CMK (cell line): ENCODE measurements at places on chromosomes 1 and 21.
A peak's percentile ranks its signal among the peaks of the same experiment; 100 is the strongest.

DNA sequence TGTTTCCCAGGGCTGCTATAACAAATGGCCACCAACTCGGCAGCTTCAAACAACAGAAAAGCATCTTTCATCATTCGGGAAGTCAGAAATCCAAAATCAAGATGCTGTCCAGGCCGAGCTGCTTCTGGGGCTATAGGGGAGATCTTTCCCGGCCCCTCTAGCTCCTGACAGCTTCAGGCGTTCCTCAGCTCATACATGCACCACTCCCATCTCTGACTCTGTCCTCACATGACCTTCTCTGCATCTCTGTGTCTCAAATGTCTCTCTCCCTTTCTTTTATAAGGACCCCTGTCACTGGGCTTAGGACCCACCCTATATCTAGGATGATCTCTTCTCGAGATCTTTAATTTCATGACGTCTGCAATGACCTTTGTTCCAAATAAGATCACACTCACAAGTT, 13.8 kb upstream of the NPPB start:
- DNase-seq, result no peak

- no peak for DNase-seq
Measured at GRCh38 chr1:82329226-82329625, 528.5 kb downstream of the ADGRL2 start.

GRCh38 chr1:154726443-154726842, 118.5 kb upstream of the ADAR start:
- DNase-seq, result no peak

DNA sequence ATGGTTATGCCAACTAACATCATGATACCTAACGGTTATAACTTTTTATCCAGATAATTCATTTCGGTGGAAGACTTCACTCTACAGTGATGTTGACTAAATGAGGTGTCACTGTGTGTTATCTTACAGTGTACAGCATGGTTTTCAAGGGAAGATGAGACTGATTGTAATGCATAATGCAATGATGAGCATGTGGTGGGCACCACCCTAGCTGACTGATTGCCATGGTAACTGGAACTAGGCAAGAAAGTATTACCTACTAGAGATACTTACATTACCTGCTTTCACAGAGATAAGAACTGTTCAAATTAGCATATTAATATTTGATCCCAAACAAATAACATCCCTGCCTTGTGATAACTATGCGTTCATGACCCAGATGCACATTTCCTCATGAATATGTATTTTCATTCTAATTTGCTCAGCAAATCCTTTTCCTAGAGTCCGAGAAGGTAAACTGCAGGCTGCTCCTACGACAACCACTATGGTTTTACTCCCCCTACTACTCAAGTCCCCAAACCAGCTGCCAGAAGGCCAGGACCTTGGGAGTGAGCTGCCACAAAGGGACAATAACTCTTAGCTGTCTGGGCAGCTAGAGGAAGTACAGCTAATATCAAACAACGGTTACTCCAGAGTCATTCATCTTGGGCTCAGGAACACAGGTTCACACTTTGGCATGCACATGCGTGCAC, 29.2 kb downstream of the TRABD2B start:
- DNase-seq, result no peak

DNA sequence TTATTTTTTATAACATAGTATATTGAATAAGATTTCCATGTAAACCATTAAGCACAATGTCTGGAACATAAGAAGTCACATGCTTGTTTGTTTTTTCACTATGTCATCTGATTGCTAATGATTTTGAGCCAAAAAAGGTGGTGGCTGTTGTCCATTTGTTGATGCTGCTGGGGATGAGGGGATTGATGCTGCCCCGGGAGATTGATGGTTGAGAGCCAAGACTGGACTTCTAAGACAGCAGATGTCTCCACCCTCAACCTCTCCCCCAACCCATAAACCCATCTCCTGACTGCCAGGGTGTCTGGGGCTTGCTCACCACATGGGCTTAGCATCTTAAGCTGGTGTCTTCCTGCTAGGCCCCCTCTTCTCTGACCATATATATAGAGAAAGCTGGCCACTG, 35.8 kb upstream of the CD34 start:
- no peak for DNase-seq

GRCh38 chr1:230301822-230302221, 124.3 kb downstream of the PGBD5 start:
- DNase-seq, result no peak

DNA sequence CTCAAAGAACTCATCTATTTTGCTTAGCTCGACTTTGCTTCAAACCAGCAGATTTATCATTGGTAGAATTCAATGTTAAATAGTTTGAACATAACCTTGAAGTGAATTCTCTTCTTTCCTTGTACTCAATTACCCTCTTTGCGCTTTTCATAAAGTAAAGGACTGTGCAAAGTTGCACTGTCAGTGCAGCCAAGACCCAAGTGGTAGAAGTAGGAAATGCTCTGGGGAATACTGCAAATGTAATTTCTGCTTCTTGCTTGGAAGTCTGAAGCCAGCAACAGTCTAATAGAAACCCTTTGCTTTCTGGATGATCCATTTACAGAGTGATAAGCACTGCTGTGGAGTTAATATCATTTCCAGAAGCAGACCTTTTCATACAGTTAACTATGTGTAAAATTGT, 936.7 kb upstream of the TMPRSS15 start:
- DNase-seq, result no peak

DNA sequence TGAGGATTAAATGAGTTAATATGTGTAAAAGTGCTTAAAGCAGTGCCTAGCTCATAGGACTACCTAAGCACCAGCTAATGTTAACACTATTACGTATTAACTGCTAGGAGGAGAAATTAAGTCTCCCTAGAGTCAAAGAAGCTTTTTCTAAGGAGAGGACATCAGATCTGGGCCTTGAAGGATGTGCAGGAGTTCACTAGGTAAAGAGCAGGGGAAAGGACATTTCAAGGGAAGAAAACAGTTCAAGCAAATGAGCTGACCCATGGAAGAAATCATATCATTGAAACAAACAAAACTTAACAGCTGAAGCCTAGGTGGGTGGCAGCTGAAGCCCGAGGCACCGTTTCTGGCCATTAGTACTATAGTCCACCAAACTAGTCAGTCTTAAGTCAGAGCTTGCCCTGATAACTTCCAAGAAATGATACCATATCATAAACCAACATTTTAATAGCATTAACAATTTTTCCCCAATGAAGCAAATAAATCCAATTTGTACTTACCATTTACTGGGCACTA, 46.7 kb downstream of the TRIT1 start:
- DNase-seq, result no peak

GRCh38 chr1:244964112-244964971, 100.0 kb upstream of the HNRNPU start:
- DNase-seq, result no peak

DNA sequence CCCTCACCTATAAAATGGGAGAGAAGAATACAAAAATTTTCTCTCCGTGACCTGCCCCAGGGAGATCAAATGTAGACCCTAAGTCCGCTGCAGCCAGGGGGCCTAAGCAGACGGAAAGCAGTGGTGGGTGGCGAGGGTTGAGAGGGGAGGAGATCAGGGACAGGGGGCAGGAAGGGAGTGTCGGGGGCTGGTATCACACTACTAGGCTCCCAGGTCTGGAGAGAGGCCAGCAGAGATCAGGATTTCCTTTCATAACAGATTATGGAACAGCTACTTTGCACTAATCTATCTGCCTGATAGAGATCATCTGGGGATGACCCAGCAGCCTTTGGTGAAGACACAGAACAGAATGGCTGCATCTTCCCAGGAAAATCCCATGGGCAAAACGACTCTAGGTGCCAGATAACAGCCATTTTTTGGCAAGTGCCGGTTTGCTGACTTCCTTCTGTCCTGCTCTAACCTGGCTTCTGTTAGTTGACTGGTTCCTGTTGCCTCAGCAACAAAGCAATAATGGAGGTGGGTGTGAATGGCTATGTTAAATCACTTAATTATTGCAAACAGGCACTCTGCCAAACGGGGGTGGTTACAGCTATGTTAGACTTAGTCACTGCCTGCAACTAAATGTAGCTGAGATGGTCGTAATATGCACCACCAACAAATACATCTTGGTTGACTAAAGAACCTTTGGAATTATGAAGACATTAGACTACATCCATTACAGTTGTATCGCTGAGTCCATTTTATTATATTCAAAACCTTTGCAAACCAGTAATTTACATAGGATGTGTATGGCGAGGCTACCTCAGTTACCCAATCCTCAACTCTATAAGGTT, 30.0 kb upstream of the EPS8L3 start:
- DNase-seq, result no peak

DNA sequence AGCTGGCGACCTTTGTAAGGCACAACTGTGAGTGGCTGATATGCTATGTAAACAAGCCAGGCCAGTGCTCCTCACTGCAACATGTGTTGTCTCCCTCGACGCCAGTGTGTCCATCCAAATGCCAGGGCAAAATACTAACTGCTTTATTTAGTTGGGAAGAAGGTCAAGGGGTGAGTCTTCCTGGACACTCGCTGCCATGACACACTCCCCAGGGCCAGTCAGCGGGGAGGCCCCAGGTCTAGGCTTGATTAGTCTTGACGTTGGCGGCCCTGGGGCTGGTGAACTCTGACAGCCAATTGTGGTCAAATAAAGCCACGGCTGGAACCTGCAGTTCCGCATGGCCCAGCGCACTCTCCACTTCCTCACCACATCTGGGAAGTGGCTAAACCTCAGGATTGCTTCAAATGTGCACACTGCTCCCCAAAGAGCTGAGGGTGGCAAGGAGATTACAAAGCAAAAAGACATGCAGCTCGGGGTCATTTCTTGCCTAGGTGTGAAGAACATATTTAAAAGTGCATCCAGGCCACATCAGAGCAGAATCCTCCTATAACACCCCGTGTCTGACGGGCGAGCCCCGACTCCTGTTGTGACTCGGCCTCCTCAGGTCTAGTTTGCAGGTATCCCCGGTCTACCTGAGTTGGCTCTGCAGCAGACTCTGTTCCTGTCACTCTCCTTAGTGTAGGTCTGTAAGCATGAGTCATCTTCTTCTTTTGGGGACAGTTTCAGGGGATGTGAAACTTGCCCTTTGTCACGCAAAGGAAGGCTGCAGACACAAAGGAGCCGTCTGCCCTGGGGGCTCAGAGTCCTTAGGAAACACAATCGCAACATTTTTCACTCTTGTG, 183.5 kb downstream of the RUNX1 start:
- DNase-seq, result peak; percentile 61

GRCh38 chr1:218247339-218247738, 37.8 kb upstream of the RRP15 start:
- no peak for DNase-seq

GRCh38 chr1:148318123-148318903, 164.8 kb downstream of the PPIAL4G start:
- DNase-seq, result peak; percentile 87

DNA sequence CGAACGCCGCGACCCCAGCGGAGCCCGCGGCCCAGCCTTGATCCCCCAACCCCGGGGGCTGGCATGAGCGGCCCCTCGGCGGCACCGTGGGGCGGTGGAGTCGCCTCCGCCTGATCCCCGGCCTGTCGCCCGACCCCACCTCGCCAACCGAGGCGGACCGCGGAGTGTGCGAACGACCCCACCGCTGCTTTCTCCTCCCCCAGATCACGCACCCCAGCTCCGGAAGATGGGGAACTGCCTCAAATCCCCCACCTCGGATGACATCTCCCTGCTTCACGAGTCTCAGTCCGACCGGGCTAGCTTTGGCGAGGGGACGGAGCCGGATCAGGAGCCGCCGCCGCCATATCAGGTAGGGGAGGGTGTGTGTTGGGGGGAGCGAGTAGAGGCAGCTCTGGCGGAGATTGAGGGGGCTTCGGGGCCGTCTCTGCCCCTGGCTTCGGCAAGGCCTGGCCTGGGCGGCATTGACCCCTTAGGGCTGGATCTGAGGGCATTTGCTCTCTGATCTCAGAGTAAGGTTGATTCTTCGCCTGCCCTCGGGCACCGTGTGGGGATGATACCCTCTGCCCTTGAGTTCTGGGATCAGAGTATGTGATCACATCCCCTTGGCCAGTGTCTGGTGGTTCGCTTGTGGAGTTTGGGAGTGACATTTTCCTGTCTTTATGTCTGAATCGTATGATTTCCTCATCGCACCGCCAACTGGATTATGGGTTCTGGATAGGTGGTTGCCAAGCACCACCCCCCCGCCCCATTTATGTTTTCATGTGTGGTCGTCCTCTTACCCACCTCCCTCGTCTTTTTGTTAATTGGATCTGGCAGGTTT, 668 bp downstream of the RNF11 start:
- DNase-seq, result no peak

GRCh38 chr1:168513656-168514404, 30.0 kb downstream of the XCL2 start:
- DNase-seq, result no peak

DNA sequence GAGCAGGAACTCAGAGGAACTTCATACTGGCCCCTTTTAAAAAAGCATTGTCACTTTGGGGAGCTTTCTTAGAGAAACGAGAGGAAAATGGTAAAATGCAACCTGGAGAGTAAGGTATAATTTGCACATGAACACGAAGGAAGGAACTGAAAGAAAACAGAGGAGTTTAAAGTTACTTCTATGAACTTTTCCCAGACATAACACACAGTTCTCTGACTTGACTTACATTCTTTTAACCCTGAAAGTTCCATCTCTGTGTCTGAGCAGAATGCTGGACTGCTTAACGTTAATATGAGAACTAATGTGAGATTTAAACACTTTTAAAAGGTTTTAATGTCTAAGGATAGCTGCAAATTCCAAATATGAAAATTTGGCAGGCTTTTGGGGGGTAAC, 102.3 kb downstream of the NFIA start:
- DNase-seq, result no peak

DNA sequence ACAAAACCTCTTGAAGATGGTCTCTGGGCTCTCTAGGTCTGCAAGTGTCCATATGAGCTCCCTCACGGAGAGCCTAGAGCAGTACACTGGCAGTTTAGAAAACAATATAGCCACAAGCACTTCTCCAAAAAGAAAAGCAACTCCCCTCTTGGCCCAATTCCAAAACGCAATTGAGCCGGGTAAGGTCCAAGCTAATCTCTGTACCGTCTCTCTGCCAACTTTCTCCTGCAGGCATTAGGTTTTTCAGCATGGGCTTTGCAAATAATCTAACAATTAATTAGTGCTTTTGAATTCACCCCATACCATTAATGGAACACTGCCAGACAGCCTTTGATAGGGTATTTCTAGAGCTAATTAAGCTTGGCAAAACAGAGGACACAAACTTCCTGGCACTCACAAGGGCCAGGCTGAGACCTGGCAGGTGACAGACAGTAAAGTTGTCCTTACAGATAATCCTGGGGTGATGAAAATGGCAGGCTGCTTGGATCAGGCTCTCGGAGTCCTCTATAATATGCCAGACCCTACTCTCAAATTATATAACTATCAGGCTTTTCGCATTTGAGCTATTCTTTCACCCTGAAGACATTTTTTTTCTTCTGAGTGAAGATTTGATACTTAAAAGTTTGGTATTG, 39.8 kb downstream of the TGFBR3 start:
- DNase-seq, result no peak

DNA sequence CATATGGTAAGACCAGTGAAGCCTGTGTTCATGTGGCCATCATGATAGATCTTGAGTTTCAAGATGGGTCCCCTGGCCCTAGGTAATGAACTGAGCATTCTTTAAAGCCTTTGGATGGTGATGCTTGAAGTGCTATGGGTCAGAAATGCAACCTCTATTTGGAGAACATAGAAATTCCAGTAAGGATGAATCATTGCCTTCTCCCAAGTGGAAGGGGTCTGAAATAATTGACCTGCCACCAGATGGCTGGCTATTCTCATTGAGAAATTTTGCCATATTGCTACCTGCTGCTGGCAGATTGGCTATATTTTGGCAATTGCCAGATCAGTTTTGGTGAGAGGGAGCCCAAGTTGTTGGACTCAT, 739 bp upstream of the IFI6 start:
- DNase-seq, result no peak

- no peak for DNase-seq
Measured at GRCh38 chr1:226100436-226101391, 38.2 kb downstream of the H3-3A start.
